H1 (cell line): ENCODE measurements at places on chromosomes 2 and 18. TPM values are rescaled to one million over a fixed set of nuclear protein-coding genes. Genes with fewer than 3 reads are reported as not detected.

DNA sequence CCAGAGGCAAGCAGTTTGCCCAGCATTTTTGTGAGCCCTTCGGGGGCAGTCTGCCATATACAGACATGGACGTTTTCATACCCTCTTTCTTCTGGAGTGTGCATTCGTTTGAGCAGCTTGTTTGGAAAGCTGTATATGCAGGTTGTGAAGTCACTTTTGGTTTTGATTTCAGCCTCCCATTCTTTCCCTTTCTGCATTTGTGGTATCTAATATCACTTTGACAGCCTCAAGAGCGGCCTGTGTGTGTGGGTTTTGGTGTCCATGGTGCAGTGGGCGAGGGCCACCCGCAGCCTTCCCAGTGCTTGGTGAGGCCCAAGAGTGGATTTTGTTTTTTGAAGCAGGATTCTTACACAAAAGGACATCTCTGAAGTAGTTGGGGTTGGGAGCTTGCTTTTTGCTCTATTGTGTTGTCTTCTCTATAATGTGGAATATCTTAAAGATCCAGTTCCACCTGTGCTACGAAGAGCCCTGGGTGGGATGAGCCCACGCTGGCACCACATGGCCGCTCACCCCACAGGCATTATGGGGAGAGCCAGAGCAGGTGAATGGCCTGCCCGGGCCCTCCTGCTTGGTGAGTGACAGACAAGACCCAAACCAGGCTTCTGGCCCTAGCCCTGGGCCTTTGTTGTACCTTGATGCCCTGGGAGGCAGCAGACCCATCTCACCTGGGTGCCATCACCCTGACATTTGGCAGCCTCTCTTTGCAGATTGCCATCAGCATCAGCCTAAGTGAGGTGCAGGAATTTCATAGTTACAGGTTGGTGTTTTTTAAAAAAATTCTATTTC is 29.5 kb downstream of the INPP4A start:
- no peak overlapping the region for H3K4me3 ChIP-seq
- peaks cover 16% of the 10 kb centered on the region for H3K4me1 ChIP-seq
- H3K27ac ChIP-seq: no peak overlapping the region
- no peaks in the 10 kb centered on the region for H3K36me3 ChIP-seq
- no peaks in the 10 kb centered on the region for H3K27me3 ChIP-seq
- no peak for DNase-seq

DNA sequence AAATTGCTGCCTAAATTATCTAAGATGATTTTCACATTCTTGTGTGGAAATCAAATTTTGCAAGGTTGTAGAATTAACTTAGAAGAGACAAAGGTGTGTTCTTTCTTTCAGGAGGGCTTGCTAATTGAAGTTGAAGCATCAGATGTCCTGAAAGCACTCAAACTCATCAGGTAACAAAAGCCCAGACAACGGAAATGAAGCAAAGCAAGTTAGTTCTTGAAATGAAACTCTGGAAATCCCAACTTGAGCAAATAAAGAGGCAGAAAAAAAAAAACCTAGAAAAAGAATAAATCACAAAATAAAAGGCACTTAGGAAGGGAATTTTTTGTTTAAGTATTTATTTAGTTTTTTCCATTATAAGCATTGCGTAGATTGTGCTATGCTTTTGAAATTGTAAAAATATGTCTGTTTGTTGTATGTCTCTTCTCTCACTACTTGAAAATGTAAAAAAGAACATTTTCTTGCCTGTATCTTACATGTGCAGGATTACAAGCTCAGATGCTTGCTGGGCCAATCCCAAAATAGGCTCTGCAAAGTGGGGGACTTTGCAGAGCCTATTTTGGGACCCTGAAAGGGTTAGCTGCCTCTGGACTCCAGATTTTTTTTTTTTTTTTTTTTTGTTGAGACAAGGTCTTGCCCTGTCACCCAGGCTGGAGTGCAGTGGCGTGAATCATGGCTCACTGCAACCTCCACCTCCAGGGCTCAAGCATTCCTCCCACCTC is 46.7 kb downstream of the FAM161A start:
- no peak overlapping the region for H3K4me3 ChIP-seq
- no peak overlapping the region for H3K27ac ChIP-seq
- H3K36me3 ChIP-seq: no peaks in the 10 kb centered on the region
- no peaks in the 10 kb centered on the region for H3K4me1 ChIP-seq
- H3K27me3 ChIP-seq: no peaks in the 10 kb centered on the region

DNA sequence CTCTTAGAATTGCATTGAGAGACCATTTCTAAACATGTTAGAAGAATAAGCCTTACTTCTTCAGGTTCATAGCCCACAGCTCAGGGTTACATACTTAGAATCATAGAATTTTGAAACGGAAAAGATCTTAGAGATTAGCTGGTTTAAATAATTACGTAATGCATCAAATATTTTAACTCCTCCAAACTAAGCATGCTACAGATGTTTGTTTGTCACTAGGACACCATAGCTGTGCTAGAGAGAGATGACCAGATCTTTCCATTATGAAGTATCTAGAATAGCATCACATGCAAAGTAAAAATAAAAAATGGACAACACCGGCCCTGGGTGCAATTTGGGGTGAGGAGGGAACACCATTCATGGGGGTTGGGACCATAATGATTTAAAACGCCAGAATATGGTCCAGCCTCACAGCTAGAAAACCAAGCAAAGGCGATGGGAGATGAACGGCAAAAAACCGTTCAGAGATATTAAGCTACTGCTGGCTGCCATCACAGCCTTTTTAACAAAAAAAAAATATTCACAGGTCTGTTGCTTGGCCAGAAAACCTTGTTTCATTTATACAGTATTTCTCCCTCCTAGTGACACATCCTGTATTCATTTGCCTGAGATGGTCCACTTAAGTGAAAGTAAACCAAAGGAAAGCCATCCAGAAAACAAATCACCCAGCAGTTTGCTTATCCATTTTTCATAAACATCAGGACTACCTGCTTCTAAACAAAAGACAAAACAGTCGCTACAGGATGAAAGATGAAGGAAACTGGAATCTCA is 94.2 kb downstream of the EPHA4 start:
- H3K4me1 ChIP-seq: peaks cover 7% of the 10 kb centered on the region; the same call in 1 of the 2 replicates
- no peaks in the 10 kb centered on the region for H3K27me3 ChIP-seq
- H3K4me3 ChIP-seq: no peak overlapping the region
- H3K27ac ChIP-seq: no peak overlapping the region

- peaks cover 7% of the 10 kb centered on the region; the same call in 1 of the 2 replicates for H3K4me1 ChIP-seq
- no peak overlapping the region for H3K27ac ChIP-seq
- no peak overlapping the region for H3K4me3 ChIP-seq
- H3K27me3 ChIP-seq: peaks cover 74% of the 10 kb centered on the region
- H3K36me3 ChIP-seq: no peaks in the 10 kb centered on the region
Measured at GRCh38 chr18:903701-904100, 970 bp upstream of the ADCYAP1 start.

DNA sequence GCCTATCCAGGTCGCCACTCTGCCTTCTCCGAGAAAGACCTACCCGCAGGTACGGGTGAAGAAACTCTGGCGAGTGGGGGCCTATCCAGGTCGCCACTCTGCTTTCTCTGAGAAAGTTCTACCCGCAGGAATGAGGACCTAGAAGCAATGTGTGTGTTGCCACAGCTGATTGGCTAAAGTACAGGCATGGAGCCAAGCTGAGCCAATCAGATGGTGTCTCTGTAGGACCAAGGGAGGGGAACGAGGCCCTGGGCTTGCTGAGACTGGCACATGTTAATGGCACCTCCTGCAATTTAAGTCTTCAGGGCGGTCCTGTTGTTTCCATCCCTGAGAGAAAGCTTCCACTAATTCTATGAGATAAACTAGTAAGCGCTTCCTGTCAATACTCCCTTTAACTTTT is 82.3 kb downstream of the KCTD1 start:
- peaks cover 3% of the 10 kb centered on the region for H3K4me1 ChIP-seq
- DNase-seq: no peak
- no peak overlapping the region for H3K27ac ChIP-seq
- H3K27me3 ChIP-seq: no peaks in the 10 kb centered on the region
- no peak overlapping the region for H3K4me3 ChIP-seq

DNA sequence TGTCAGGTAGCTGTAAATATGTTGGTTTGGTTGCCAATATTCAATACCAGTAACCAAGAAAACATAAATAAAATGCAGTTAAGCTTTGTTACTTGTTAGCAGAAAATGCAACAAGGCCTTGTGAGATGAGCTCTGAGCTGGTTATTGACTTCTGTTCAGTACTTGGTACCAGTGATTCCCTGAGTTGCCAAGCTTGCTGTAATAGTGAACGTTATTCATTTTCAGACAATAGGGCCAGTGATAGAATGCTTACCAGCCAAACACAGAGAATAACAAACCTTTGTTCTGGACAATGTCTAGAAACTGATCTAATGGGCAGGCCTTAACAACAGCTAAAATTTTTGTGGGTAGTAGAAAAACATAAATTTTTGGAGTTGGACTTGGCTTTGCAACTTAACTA is 29.5 kb downstream of the RASGRP3 start:
- H3K27ac ChIP-seq: no peak overlapping the region
- no peaks in the 10 kb centered on the region for H3K36me3 ChIP-seq
- H3K27me3 ChIP-seq: no peaks in the 10 kb centered on the region
- no peak for DNase-seq

DNA sequence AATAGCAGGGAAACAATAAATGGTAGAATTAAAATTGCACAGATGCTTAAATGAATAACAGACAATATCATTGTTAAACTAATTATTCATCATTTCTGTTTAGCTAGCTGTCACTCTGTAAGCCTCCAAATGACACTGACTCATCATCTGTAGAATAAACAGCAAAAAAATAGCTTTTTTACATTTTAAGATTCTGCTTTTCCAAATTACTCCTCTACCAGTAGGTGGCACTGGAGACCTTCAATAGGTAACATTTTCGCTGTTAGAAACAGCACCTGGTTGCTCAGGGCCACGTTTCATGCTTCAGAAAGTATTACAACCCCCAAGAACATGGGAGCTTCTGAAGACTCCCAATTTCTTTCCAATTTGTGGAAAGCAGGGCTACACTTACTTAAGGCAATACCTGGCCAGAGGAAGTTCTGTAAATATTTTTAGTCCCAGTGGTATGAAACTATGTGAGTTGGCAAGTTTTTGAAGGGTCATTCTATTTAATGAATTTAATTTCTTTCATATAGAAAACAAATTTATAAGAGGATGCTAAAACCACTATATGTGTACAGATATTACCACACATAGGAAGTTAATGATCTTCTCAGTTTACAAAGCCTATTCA is 45.4 kb downstream of the TTN start:
- no peak overlapping the region for H3K4me3 ChIP-seq
- H3K27me3 ChIP-seq: no peaks in the 10 kb centered on the region
- no peak overlapping the region for H3K27ac ChIP-seq
- H3K4me1 ChIP-seq: no peaks in the 10 kb centered on the region

- H3K4me3 ChIP-seq: no peak overlapping the region
- no peaks in the 10 kb centered on the region for H3K36me3 ChIP-seq
- no peaks in the 10 kb centered on the region for H3K27me3 ChIP-seq
- no peaks in the 10 kb centered on the region; the same call in 1 of the 2 replicates for H3K4me1 ChIP-seq
- H3K27ac ChIP-seq: no peak overlapping the region
Measured at GRCh38 chr2:59077981-59078531, 836.9 kb upstream of the FANCL start.

- no peak overlapping the region for H3K27ac ChIP-seq
- DNase-seq: no peak
- no peaks in the 10 kb centered on the region for H3K27me3 ChIP-seq
- H3K36me3 ChIP-seq: no peaks in the 10 kb centered on the region
Measured at GRCh38 chr2:144999071-144999875, 479.4 kb upstream of the ZEB2 start.

DNA sequence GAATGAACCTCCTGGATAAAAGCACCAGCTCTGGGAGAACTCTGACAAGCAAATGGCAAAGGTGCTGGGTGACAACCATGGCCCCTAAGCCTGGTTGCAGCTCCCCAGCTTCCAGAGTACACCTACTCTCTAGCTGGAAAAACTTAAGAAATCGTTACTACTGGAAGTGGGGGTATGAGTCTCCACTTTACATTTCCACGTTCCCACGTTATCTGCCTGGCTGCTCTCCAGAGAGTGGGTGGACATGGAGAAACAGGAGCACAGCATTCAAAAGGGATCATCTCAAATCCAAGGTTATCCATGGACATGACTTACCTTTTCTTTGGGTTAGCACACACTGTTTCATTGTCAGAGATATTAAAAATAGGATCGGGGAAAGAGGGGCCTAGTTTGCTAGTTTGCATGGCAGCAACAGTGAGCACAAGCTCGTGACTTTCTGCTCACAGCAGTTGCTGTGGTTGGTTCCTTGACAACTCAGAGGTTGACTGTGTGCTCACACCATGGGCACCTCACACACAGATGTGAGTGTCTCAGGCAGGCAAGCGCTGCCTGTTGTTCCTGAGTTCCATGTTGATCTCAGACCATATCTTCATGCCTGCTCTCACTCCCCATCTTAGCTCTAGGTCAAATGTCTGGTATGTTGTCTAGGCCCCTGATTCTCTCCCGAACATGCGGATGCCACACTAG is 32.5 kb downstream of the PTPN18 start:
- no peaks in the 10 kb centered on the region for H3K36me3 ChIP-seq
- H3K4me1 ChIP-seq: peaks cover 5% of the 10 kb centered on the region; the same call in 1 of the 2 replicates
- H3K27ac ChIP-seq: no peak overlapping the region
- no peak overlapping the region for H3K4me3 ChIP-seq
- no peak for DNase-seq

DNA sequence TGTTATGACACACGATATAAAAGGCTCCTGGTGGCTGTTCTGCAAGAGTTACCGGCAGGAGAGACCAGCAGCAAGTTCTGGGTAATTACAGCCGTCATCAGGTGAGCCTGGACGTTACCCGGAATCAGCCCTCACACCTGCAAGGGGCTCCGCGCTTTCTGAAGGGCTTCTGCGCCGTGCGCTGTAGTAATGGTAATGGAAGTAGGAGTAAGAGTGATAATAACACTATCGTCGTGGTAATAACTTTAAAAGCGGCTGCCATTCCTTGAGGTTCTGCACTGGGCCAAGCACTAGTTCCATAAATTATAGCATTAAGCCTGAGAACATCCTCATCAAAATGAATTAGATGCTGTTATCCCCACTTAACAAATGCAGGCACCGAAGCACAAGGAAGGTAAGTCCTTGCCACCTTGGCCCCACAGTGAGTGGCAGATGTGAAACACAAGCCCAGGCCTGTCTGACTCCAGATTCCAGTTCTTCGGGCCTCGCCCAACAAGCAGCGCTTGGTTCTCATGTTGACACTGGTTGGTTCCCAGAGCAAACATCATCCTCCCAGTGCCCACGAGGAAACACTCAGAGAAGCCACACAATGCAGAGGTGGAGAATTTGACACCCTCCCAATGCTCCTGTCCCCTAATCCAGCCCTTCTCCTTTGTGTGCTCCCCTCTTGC is 205.2 kb downstream of the EIPR1 start:
- H3K36me3 ChIP-seq: no peaks in the 10 kb centered on the region
- H3K4me3 ChIP-seq: no peak overlapping the region

- H3K27me3 ChIP-seq: no peaks in the 10 kb centered on the region
- H3K36me3 ChIP-seq: peaks cover 52% of the 10 kb centered on the region
- no peaks in the 10 kb centered on the region for H3K4me1 ChIP-seq
- no peak overlapping the region for H3K4me3 ChIP-seq
- no peak for DNase-seq
Measured at GRCh38 chr2:232843834-232844233, 26.2 kb upstream of the SNORC start.

FRZB gene
- 4.4 and 5.0 TPM in 2 replicates for polyA plus RNA-seq

FAM168B gene
- 123 and 162 TPM in 2 replicates for polyA plus RNA-seq

GCG gene
- polyA plus RNA-seq: not detected in 2 replicates

FSHR gene
- 0.06 TPM in 1 of 2 replicates, not detected in the other for polyA plus RNA-seq

ERLEC1 gene
- polyA plus RNA-seq: 12.9 and 14.7 TPM in 2 replicates
